ENCODE measurements at places on chromosomes 4 and X. TPM values are rescaled to one million over a fixed set of nuclear protein-coding genes. Genes with fewer than 3 reads are reported as not detected.

Gene MTMR8
- 0.40 TPM for total RNA-seq

Gene BBS12
- 3.2 TPM for total RNA-seq

Gene MID1IP1
- 36.7 TPM for total RNA-seq

Gene TEX13B
- total RNA-seq, result not detected

Gene NPNT
- 0.14 TPM for total RNA-seq

Gene SMS
- total RNA-seq, result 201 TPM

Gene BMP3
- total RNA-seq, result not detected

Gene MAML3
- total RNA-seq, result 12.6 TPM

Gene DKK2
- not detected for total RNA-seq

Gene HMX1
- 0.13 TPM for total RNA-seq

Gene PLAC1
- 0.26 TPM for total RNA-seq

Gene DCAF4L1
- total RNA-seq, result 0.11 TPM

Gene TMPRSS11F
- total RNA-seq, result not detected

Gene GABRQ
- 0.24 TPM for total RNA-seq

Gene MAGIX
- 3.7 TPM for total RNA-seq

Gene AKAP4
- not detected for total RNA-seq

Gene EPGN
- total RNA-seq, result not detected

Gene TDO2
- total RNA-seq, result 1.1 TPM

Gene HSFX1
- total RNA-seq, result 0.50 TPM

Gene IL13RA1
- 49.5 TPM for total RNA-seq

Gene FGF2
- total RNA-seq, result 63.0 TPM

Gene ALAS2
- not detected for total RNA-seq

Gene AREG
- 79.1 TPM for total RNA-seq

Gene XPNPEP2
- total RNA-seq, result not detected

Gene SRD5A3
- 9.2 TPM for total RNA-seq

Measured in A549 treated with CpdA at 1 μM for 4 hours (cell line).